ENCODE measurements at places on chromosomes 11 and 22.

DNA sequence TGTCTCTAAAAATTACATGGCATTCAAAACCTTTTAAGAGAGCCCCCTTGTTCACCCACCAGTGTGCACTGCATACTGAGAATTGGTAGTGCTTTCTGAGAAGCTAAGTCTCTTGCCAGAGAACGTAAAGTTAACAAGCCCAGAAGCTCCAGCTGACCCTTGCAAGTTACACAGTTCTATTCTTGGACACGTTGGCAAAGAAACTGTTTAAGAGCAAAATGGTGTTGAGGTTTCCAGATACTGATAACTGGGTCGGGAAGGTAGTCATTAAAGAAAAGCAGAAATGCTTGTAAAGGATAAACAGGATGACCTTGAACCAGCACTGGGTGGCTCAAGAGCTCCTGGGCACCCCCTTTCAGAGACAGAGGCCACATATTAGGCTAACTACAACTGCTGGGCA, 284.8 kb downstream of the CADM1 start:
- DNase-seq: no peak

DNA sequence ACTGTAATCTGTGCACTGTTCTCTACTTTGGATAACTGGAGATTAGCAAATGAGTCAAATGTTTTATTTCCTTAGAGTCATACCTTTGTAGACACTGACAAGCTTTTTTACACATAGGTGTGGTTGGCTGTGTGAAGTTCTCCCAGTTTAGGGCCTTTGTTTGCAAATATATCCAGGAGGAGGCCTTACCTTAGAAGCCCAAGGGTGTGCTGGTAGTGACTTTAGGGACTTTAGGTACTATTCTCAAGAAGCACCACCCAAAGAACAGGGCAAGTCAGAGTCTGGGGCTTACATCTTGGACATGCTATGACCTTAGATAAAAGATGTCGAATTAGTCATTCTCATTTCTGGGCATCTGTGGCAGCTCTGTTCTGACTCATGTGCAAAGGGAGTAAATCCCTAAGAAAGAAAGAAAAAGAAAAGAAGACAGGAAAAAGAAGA, 4.8 kb upstream of the FAR1 start:
- no peak for DNase-seq

- DNase-seq: no peak
These were observed 348.9 kb downstream of the LRRC4C start for GRCh38 chr11:41110527-41110926.

DNA sequence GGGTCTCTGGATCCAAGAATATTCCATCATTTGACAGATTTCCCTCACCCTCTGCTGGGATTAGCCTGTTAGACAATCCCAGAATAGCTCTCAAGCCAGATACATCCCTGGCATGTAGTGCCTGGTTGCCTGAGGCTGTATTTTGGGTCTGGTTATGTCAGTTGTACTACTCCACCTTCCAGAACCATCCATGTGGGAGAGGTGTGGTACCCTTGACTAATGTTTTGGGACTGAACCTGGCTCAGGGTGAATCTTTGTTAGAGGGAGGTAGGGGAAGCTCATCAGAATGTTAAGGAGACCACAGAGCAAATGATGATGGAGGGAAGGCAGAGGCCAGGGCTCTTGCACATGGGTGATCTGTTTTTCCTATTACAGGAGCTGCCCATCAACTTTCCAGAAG, 5.2 kb downstream of the C11orf52 start:
- no peak for DNase-seq

DNA sequence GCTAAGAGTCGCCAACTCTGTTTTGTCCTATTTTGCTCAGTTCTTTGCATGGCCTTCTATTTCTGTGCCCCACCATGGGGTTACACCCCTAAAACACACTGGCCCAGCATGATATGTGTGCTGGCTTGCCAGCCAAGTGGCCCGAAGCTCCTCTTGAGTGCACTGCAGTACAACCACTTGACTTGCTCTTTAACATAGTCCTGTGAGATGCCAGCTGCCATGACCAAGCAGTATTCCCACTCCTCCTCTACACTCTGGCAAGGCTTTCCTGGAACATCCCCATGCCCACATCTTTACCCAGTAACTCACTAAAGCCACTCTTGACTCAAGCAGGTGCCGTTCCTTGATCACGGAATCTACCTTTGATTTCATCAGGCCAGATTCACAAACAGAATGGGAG, 102.9 kb upstream of the GAL start:
- no peak for DNase-seq

GRCh38 chr11:126149759-126150625, 61.5 kb downstream of the RPUSD4 start:
- no peak for DNase-seq

DNA sequence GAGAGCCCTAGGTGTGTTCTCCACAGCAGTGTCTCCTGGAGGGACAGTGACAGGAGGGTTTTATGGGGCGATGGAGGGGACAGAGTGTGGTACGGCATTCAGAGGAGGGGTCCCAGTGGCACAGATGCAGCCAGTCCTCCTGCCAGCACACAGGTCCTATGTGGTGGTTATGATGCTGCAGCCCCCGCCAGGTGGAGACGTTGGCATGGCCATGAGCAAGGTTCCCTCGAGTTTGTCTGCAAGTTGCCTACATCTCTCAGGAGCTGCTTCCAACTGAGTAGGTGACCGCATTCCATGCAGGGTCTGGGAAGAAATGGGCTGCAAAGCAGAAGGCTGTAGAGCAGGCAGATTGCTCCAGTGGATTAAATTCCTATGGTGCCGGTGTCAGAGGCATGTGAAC, 646.0 kb downstream of the TBC1D22A start:
- DNase-seq: no peak

DNA sequence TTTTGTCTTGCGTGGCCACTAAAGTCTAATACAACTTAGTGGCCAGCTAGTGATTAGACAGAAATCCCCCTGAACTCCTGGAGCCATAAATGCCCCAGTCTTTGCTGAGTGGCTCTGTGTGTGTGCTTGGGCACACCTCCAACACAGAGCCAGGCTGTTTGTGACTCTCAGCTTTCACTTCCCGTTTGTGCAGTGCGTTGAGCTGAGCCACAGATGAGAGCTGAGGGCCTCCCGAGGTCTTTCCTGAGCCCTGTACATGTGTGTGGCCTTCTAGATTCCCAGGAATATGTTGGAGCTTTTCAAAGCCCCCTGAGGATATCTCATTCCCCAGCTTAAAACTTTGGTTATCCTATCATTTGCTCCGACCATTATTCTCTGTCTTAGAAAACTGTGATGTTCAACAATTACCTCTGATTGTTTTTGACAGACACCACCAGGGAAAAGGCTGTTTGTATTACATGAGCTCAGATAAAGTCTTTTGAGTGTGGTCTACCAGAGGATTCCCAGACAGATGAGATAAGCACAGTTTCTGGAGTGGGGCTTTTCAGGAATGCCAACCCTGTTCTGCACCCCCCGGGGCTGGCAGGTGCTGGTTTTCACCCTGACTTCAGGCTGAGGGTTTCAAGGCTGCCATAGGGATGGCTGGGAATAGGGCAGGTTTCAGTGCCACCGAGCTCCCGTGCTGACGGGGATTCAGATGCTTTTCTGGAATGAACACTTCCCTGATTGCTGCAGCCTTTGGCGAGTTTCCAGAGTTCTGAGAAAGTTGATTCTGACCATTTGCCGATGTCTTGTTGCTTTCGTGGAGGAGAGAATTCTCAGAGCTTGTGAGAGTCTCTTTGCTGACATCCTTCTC, 23.8 kb downstream of the IGHMBP2 start:
- no peak for DNase-seq

DNA sequence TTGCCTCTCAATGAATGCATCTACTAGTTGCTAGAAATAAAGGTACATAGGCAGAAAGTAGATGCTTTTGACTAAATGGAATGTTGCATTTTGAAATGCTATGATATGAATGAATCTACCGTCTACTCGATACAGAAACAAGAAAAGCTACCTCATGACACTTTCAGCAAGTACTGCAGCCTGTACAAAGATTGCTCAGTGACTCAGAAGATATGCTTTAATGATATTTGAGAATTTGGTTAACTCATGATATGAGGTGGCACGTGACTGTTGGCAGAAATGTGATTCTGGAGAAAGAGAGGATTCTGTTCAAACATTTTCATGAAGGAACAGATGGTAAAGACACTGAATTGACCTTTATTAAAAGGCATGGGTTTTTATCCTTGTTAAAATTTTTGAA, 76.0 kb downstream of the HSD17B12 start:
- DNase-seq: no peak

- DNase-seq: no peak
These were observed 48.8 kb downstream of the MN1 start for GRCh38 chr22:27752771-27753170.

Measured in cortex of kidney (tissue), 1 donor.